Spinal cord (tissue), 10 donors: ENCODE measurements at places on chromosomes 5 and 9.

GRCh38 chr9:129183495-129184218 lies 5.6 kb upstream of the IER5L start:
- no peak for DNase-seq

GRCh38 chr5:79075646-79076426 lies 6.3 kb downstream of the BHMT2 start:
- DNase-seq: no peak

DNA sequence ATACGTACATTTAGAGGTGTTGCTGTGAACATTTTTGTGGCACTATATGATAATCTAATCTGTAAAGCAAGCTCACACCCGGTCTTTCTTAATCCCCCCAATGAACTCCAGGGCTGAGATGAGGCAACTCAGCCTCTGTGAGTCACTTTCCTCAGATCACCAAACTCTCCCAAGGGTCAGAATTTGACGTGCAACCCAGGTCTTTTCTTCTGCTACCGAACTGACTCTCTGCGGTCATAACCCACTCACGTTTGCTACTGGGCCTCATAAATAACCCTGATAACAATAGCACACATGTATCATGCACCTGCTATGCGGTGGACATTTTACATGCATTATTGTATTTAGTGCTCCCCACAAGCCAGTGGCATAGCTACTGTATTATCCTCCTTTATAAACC lies 153.1 kb downstream of the DROSHA start:
- no peak for DNase-seq

DNA sequence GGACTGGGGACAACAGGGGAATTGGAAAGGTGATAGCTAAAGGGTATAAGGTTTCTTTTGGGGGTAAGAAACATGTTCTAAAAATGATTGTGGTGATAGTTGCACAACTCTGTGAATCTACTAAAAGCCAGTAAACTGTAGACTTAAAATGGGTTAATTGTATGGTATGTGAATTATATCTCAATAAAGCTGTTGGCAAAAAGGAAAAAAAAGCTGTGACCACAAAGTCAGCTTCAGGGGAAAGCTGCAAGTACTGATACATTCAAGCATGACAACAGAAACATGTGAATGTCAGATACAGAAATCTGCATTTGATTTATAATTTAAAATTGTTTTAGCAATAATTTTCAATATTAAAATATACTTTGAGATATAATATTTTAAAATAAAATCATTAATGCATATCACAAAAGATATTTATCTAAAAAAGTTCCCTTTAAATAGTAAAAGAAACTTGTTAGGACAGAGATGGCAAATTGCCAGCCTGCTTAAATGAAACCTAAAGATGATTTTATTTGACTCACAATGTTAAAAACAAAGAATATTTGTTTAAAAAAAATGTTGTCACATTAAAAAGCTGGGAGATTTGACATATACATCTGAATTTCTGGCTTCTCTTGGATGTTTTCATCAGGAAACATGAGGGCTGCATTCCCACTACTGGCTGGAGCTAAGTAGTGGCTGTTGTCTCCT lies 66.0 kb downstream of the TBCA start:
- no peak for DNase-seq

- no peak for DNase-seq
These were observed 70.7 kb downstream of the PTCD2 start for GRCh38 chr5:72390836-72391235.

GRCh38 chr5:138386290-138386689 lies 33.8 kb downstream of the KDM3B start:
- DNase-seq: no peak

GRCh38 chr9:92393686-92394085 lies 10.7 kb downstream of the OGN start:
- DNase-seq: no peak

DNA sequence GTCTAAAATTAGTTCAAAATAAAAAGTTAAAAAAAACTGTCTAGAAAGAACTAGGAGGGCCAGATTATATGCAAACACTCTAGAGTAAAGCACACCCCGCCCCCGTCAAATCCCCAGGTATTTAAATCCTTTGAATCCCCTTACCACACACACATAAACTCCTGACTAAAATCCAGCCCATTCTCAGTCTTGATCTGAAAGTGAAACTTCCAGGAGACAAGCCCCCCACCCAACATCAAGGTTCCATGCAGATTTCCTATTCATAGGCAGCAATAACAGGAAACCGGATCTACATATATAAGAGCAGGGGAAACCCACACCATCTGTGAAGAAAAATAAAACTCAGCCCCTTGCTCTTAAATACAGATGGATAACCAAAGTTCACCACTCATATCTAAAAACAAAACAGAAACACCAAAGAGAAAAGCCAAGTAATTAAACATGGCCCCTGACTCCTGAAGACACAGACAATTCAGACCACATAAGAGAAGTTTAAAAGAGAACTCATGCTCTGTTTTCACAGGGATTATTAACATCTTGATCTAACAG lies 42.3 kb downstream of the MARCHF3 start:
- DNase-seq: no peak

GRCh38 chr5:75335952-75336614 lies 937 bp upstream of the HMGCR start:
- DNase-seq: peak; percentile 68

- DNase-seq: peak; percentile 63
These were observed at the start of gene CTSV for GRCh38 chr9:97038611-97039513. TSS of gene CTSV (minus strand) at chr9:97039142. CDS start at chr9:97038043, 1,099 bp downstream.

GRCh38 chr9:130936285-130937117 lies 2.5 kb downstream of the FIBCD1 start:
- DNase-seq: no peak

DNA sequence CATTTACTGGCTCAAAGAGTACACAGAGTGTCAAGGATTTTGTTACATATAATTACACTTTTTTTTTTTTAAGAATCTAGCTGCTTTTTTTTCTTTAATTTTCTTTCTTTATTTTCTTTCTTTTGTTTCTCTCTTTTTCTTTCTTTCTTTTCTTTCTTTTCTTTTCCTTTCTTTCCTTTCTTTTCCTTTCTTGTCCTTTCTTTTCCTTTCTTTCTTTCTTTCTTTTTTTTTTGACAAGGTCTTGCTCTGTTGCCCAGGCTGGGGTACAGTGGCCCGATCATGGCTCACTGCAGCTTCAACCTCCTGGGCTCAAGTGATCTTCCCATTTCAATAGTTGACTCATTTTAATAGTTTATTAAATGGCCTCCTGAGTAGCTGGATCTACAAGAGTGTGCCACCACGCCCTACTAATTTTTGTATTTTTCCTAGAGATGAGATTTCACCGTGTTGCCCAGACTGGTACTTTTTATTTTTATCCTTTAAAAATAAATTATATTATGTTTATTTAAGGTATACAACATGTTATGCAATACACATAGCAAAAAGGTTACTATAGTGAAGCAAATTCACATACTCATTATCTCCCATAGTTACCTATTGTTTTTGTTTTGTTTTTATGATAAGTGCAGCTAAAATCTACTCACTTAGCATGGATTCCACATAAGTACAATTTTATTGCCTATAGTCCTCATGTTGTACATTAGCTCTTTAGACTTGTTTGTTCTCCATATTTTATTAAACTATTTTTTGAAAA lies 381.5 kb upstream of the KLF4 start:
- DNase-seq: no peak

DNA sequence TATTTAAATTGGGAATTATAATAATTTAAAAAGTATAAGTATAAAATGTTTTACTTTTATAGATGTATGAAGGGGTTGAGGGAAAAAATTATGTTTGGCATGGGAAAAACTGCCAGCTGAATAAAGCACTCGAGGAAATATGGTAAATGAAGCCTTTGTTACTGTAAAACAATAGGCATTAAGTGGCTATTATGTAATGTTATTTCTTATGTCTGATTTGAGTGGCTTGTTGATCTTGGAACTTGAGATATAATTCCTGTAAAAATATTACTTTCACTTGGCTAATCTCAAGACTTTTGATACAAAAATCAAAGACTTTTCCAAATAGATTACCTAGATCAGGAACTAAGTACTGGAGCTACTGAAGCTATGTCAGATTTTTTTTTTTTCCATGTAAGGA lies 182.9 kb downstream of the CD180 start:
- no peak for DNase-seq
